ENCODE measurements at places on chromosomes 1 and 21. TPM values are rescaled to one million over a fixed set of nuclear protein-coding genes. Genes with fewer than 3 reads are reported as not detected.

Gene NUDT4B
- total RNA-seq: 1.2 TPM

Gene SDHB
- 131 TPM for total RNA-seq

Gene PRCC
- total RNA-seq: 117 TPM

Gene TMEM82
- not detected for total RNA-seq

GRCh38 chr1:1921901-1922701 lies 3.0 kb upstream of the TMEM52 start:
- no peaks in the 10 kb centered on the region for H3K4me1 ChIP-seq
- H3K36me3 ChIP-seq: no peaks in the 10 kb centered on the region
- H3K27ac ChIP-seq: no peak overlapping the region
- DNase-seq: no peak
- no peaks in the 10 kb centered on the region for H3K27me3 ChIP-seq

- no peak for DNase-seq
- H3K36me3 ChIP-seq: peaks cover 25% of the 10 kb centered on the region
- peaks cover 54% of the 10 kb centered on the region for H3K4me1 ChIP-seq
- H3K27me3 ChIP-seq: no peaks in the 10 kb centered on the region
Observed at GRCh38 chr21:29072873-29073221, 601 bp downstream of the CCT8 start.

- no peak overlapping the region for H3K4me3 ChIP-seq
- no peak for DNase-seq
- no peak overlapping the region for H3K27ac ChIP-seq
- no peaks in the 10 kb centered on the region for H3K4me1 ChIP-seq
Observed at GRCh38 chr21:33870768-33871167, 44.8 kb downstream of the ATP5PO start.

- H3K4me1 ChIP-seq: no peaks in the 10 kb centered on the region
- no peak overlapping the region for H3K4me3 ChIP-seq
- H3K36me3 ChIP-seq: no peaks in the 10 kb centered on the region
- peaks cover 13% of the 10 kb centered on the region for H3K27me3 ChIP-seq
Observed at GRCh38 chr1:16181887-16182719, 26.2 kb upstream of the EPHA2 start.

GRCh38 chr1:178341261-178341956 lies 155.4 kb downstream of the CLEC20A start:
- H3K27ac ChIP-seq: no peak overlapping the region
- H3K4me3 ChIP-seq: no peak overlapping the region
- no peak for DNase-seq
- H3K4me1 ChIP-seq: no peaks in the 10 kb centered on the region
- H3K27me3 ChIP-seq: no peaks in the 10 kb centered on the region

- H3K4me1 ChIP-seq: no peaks in the 10 kb centered on the region
- H3K27me3 ChIP-seq: no peaks in the 10 kb centered on the region
- no peak overlapping the region for H3K27ac ChIP-seq
- no peak overlapping the region for H3K4me3 ChIP-seq
- no peaks in the 10 kb centered on the region for H3K36me3 ChIP-seq
Observed at GRCh38 chr21:15552914-15553494, 176.8 kb upstream of the USP25 start.

- H3K4me1 ChIP-seq: no peaks in the 10 kb centered on the region
- peaks cover 6% of the 10 kb centered on the region for H3K27me3 ChIP-seq
- H3K36me3 ChIP-seq: no peaks in the 10 kb centered on the region
- no peak overlapping the region for H3K27ac ChIP-seq
Observed at GRCh38 chr1:29408831-29409605, 172.7 kb downstream of the PTPRU start.

GRCh38 chr1:143735764-143736461 lies 235.9 kb downstream of the FAM72C start:
- peaks cover 26% of the 10 kb centered on the region for H3K27me3 ChIP-seq
- H3K36me3 ChIP-seq: no peaks in the 10 kb centered on the region
- peaks cover 5% of the 10 kb centered on the region for H3K4me1 ChIP-seq
- no peak overlapping the region for H3K4me3 ChIP-seq
- DNase-seq: no peak
- no peak overlapping the region for H3K27ac ChIP-seq

- no peak overlapping the region for H3K4me3 ChIP-seq
- no peaks in the 10 kb centered on the region for H3K36me3 ChIP-seq
- H3K4me1 ChIP-seq: no peaks in the 10 kb centered on the region
- H3K27me3 ChIP-seq: peaks cover 2% of the 10 kb centered on the region
- no peak for DNase-seq
- no peak overlapping the region for H3K27ac ChIP-seq
Observed at GRCh38 chr1:244369256-244370057, 82.3 kb downstream of the ADSS2 start.

- H3K36me3 ChIP-seq: no peaks in the 10 kb centered on the region
- DNase-seq: no peak
- H3K4me1 ChIP-seq: no peaks in the 10 kb centered on the region
- H3K27ac ChIP-seq: no peak overlapping the region
Observed at GRCh38 chr1:73914951-73915350, 283.0 kb downstream of the LRRIQ3 start.

- H3K27me3 ChIP-seq: no peaks in the 10 kb centered on the region
- no peaks in the 10 kb centered on the region for H3K4me1 ChIP-seq
Observed at GRCh38 chr1:86939406-86939805, 25.0 kb downstream of the HS2ST1 start.

GRCh38 chr1:207993477-207994445 lies 82.8 kb upstream of the CD34 start:
- H3K4me3 ChIP-seq: no peak overlapping the region
- no peaks in the 10 kb centered on the region for H3K36me3 ChIP-seq
- H3K27ac ChIP-seq: no peak overlapping the region
- peaks cover 16% of the 10 kb centered on the region for H3K27me3 ChIP-seq
- H3K4me1 ChIP-seq: no peaks in the 10 kb centered on the region
- no peak for DNase-seq
